PC-9 (cell line): ENCODE measurements at places on chromosomes 11 and 22.
A peak's percentile ranks its signal among the peaks of the same experiment; 100 is the strongest.

GRCh38 chr11:64234647-64235379, 429 bp downstream of the VEGFB start:
- no peak overlapping the region for H3K27ac ChIP-seq
- no peaks in the 10 kb centered on the region; the same call in 1 of the 2 replicates for H3K36me3 ChIP-seq
- H3K27me3 ChIP-seq: no peaks in the 10 kb centered on the region
- peak overlapping the region; percentile 84 for H3K4me3 ChIP-seq

GRCh38 chr11:134464196-134464595, 52.2 kb upstream of the B3GAT1 start:
- no peaks in the 10 kb centered on the region for H3K4me1 ChIP-seq
- no peak overlapping the region for H3K27ac ChIP-seq
- H3K27me3 ChIP-seq: peaks cover 95% of the 10 kb centered on the region
- DNase-seq: no peak
- no peaks in the 10 kb centered on the region for H3K36me3 ChIP-seq

- no peak within 1 kb of the TSS for H3K27ac ChIP-seq
- peaks cover 5% of the 10 kb centered on the region for H3K4me1 ChIP-seq
- peak within 1 kb of the TSS; percentile 98 for H3K4me3 ChIP-seq
- H3K27me3 ChIP-seq: no peaks in the 10 kb centered on the region
- DNase-seq: peak; percentile 20
Measured at GRCh38 chr22:44024288-44024921, at the start of gene PARVB. Gene PARVB, plus strand, starts transcription at chr22:44024302. Its CDS starts 38 bp downstream, at chr22:44024340.

- no peak overlapping the region for H3K4me3 ChIP-seq
- DNase-seq: no peak
- H3K4me1 ChIP-seq: no peaks in the 10 kb centered on the region
- H3K27ac ChIP-seq: no peak overlapping the region
- H3K36me3 ChIP-seq: peaks cover 28% of the 10 kb centered on the region
Measured at GRCh38 chr11:64762674-64763525, 3.1 kb upstream of the PYGM start.

- H3K4me1 ChIP-seq: no peaks in the 10 kb centered on the region
- no peak for DNase-seq
- H3K27ac ChIP-seq: no peak overlapping the region
- H3K4me3 ChIP-seq: no peak overlapping the region
Measured at GRCh38 chr11:74009675-74010305, 905 bp upstream of the UCP3 start.

DNA sequence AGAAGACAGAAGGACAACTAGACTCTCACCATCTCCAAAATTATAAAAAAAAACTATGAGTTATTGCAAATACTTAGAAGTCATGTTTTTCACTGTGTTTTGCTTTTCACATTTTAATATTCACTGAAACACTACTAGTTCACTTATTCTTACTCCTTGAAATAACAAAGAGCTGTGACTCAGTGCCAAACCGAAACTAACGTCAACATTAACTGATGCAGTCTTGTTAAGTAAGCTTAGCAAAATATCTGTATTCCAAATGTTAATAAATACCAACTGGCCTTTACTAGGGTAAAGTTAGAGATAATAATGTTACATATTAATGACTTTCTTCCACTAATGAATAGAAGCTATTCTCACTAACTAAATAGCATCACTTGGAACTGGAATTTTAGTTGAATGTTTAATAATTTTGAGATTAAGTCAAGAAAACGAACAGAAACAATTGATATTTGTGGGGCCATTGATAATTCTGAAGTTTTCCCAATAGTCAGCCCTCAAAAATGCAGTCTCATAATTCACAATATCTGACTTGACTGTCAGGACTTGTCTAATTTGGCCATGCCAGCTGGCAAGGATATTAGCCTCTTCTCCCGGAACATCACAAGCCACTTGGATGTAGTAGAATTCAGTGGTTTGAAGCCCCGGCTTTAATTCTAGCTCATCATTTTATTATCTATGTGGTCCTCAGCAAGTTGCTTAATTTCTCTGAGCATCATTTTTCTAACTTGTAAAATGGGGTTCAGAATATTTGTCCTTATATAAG, 230.1 kb upstream of the DDI1 start:
- no peaks in the 10 kb centered on the region for H3K4me1 ChIP-seq
- no peak for DNase-seq
- no peak overlapping the region for H3K4me3 ChIP-seq
- H3K27ac ChIP-seq: no peak overlapping the region
- H3K36me3 ChIP-seq: no peaks in the 10 kb centered on the region

GRCh38 chr11:104005234-104005855, 31.1 kb upstream of the DDI1 start:
- no peak overlapping the region for H3K27ac ChIP-seq
- peaks cover 13% of the 10 kb centered on the region; the same call in 1 of the 2 replicates for H3K4me1 ChIP-seq
- peak; percentile 78 for DNase-seq

DNA sequence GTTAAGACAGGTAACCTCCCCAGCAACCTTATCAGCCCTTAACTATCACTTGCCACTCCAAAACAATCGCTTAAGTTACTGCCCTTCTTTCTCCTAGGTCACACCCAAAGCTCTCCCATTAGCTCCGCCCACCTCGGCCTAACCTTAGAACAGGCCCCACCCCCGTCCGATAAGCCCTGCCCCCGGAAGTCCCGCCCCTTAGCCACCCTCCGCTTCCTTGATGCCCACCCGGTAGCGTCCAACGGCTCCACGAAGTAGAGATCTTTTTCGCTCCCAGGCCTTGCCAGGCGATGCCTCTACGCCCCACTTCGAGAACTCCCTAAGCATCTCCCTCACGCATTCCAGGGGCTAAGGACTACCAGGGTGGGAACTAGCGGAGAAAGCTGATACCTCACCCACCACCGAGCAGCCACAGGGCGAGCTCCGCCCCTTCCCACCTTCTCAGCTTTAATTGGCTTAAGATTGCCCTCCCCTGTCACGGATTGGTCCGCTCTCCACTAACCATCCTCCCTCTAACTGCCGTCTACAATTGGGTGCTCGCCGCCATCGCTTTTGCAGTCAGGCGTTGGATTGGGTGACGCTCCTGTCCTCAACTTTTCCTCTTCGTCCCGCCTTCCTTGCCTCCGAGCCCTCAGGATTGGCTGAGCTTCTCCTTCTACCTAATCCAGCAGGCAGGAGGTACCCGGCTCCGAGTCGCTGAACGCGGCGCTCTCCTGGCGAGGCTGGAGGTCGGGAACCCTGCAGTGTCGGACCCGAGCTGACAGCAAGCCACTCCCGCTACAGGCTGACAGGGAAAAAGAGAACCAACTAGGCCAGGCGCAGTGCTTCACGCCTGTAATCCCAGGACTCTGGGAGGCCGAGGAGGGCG, at the start of gene ZBTB3:
Gene ZBTB3, minus strand, starts transcription at position 425 of the 868 bp plus-strand sequence. CDS start 496 bp downstream, outside the sequence.
- no peaks in the 10 kb centered on the region for H3K27me3 ChIP-seq
- no peaks in the 10 kb centered on the region for H3K36me3 ChIP-seq
- peak; percentile 98 for DNase-seq

- no peaks in the 10 kb centered on the region for H3K27me3 ChIP-seq
- no peak overlapping the region for H3K27ac ChIP-seq
- H3K4me1 ChIP-seq: peaks cover 19% of the 10 kb centered on the region; the same call in 1 of the 2 replicates
- H3K4me3 ChIP-seq: no peak overlapping the region; the same call in 1 of the 2 replicates
Measured at GRCh38 chr22:44586999-44587736, 89.1 kb upstream of the RTL6 start.

DNA sequence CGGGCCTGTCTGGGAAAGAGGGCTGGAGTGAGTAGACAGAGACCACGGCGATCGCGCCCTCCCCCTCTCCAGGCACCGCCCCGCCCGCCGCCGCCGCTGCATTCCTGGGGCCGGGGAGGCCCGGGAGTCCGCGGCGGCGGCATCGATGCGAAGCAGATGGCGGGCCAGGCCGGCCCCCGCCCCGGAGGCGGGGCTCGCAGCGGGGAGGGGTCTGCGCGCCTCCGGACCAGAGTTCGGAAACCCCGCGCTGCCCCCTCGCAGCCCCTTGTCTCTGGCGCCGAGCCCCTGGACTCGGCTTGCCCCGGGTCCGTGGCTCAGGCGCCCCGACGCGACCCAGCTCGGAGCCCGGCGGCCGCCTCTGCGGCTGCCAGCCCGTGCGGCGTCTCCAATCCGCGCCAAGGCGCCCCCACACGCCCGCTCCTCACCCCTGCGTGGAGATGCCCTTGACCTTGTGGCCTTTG, 1.3 kb downstream of the SCARF2 start:
- no peak overlapping the region for H3K27ac ChIP-seq
- H3K36me3 ChIP-seq: no peaks in the 10 kb centered on the region
- H3K27me3 ChIP-seq: no peaks in the 10 kb centered on the region
- DNase-seq: no peak
- H3K4me3 ChIP-seq: no peak overlapping the region

DNA sequence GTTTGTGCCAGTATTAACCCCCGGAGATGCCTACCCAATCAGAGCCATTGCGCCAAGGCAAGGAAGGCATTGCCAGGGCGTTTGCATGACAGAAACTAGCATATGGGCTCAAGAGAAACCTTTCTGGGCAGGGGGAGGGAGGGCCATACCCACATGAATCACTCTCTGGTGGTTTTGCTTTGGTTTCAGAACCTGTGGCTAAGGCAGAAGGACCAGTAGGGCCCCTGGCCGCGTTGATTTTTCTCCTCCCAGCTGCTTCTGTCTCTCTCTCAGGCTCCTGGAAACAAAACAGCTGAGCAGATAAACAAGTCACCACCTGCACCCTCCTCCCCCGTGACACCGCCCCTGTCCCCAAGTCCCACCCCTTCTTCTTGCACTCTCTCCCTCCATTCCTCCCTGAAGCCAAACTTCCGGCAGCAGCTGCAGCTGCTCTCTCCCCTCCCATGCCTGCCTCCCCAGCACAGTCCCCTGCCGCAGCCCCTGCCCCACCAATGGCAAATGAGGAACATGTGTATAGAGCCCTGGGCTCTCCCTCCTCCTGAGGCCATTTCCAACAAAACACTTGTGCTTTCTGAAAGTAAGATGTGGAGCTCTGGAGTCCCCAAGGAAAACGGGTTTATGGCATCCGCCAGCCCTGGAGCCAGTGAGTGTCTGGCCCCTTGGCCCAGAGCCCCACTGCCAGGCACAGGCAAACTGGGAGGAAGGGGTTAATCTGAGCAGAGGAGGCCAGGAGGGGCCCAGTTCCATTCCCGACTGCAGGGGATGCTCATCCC, 39.0 kb upstream of the ADA2 start:
- H3K4me3 ChIP-seq: no peak overlapping the region
- H3K27me3 ChIP-seq: peaks cover 76% of the 10 kb centered on the region
- H3K27ac ChIP-seq: no peak overlapping the region
- peak; percentile 39 for DNase-seq
- H3K4me1 ChIP-seq: no peaks in the 10 kb centered on the region

DNA sequence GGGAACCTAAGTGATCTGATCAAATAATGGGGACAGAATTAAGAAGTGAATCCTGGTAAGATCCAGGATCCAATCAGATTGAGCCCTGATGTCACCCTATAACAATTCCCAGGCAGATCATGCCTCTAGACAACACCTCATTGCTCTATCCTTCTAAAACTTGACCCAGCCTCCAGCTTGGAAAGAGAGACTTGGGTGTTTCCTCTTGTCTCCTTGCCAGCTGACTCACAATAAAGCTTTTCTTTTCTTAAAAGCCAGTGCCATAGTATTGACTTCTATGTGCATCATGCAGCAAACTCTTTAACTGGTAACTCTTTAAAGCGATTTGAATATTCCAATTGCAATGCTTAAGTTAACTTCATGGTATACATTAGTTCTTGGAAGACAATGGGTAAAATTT, 109.6 kb upstream of the CHORDC1 start:
- no peak for DNase-seq
- H3K4me1 ChIP-seq: no peaks in the 10 kb centered on the region
- no peaks in the 10 kb centered on the region for H3K36me3 ChIP-seq
- H3K4me3 ChIP-seq: no peak overlapping the region

- H3K4me1 ChIP-seq: peaks cover 8% of the 10 kb centered on the region; the same call in 1 of the 2 replicates
- no peak for DNase-seq
- no peaks in the 10 kb centered on the region for H3K27me3 ChIP-seq
- no peak overlapping the region for H3K27ac ChIP-seq
- no peaks in the 10 kb centered on the region for H3K36me3 ChIP-seq
Measured at GRCh38 chr22:28429711-28430110, 249.9 kb downstream of the TTC28 start.

GRCh38 chr11:66454828-66455227, 11.9 kb upstream of the PELI3 start:
- peak overlapping the region; percentile 65 for H3K27ac ChIP-seq
- H3K4me1 ChIP-seq: peaks cover 23% of the 10 kb centered on the region
- H3K36me3 ChIP-seq: no peaks in the 10 kb centered on the region

- peaks cover 78% of the 10 kb centered on the region for H3K4me1 ChIP-seq
- H3K4me3 ChIP-seq: peak overlapping the region; percentile 53
- peak overlapping the region; percentile 100 for H3K27ac ChIP-seq
- DNase-seq: peak; percentile 33
Measured at GRCh38 chr11:12087075-12088004, 23.1 kb upstream of the MICAL2 start.
